Calu3 (cell line): ENCODE measurements at places on chromosomes 5 and 9. TPM values are rescaled to one million over a fixed set of nuclear protein-coding genes. Genes with fewer than 3 reads are reported as not detected.

Gene SLC4A9
- 0.24 TPM in 1 of 2 replicates, not detected in the other for total RNA-seq

Gene CYLC2
- total RNA-seq: not detected in 2 replicates

Gene LCN15
- total RNA-seq: not detected in 2 replicates

Gene SPINK7
- total RNA-seq: not detected in 2 replicates

DNA sequence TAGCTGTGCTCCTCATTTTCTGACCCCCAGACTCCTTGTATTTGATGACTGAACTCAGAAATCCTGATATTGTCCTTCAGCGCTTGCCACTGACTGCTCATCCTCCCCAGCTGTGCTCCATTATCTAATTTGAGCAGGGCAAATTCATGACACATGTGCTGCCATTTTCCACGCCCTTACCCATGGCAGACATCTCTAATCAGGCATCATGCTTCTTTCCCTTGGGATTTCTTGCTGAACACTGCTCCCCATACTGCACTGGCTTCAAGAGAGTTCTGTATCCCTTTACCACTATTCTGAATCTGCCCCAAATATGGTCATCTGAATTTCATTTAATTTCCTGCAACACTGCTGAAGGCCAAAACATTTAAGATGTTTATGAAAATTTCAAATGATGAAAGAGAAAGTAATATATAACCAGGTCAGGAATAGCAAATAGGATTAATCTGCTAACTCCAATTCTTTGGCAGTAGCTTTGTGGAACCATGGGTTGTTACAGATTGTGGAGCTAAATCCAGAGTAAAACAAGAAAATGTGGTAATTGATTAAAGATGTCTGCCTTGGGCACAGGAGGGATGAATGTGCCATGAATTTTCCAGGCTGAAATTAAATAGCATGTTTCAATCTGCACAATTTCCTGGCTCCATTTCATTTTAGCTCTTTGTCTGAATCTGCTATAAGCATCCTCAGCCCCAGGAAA lies 93.6 kb downstream of the CYFIP2 start:
- no peak overlapping the region for H3K4me3 ChIP-seq
- H3K27me3 ChIP-seq: no peaks in the 10 kb centered on the region
- no peak overlapping the region for H3K27ac ChIP-seq
- no peaks in the 10 kb centered on the region for H3K36me3 ChIP-seq
- no peak for DNase-seq

- H3K4me1 ChIP-seq: no peaks in the 10 kb centered on the region
- H3K27me3 ChIP-seq: no peaks in the 10 kb centered on the region
- H3K36me3 ChIP-seq: peaks cover 4% of the 10 kb centered on the region
- H3K4me3 ChIP-seq: no peak overlapping the region
- no peak overlapping the region for H3K27ac ChIP-seq
- no peak for DNase-seq
Observed at GRCh38 chr5:172407241-172407691, 47.1 kb downstream of the SH3PXD2B start.
